Effector memory CD8-positive, alpha-beta T cell (primary cell): ENCODE measurements at places on chromosomes 6 and 20.

GRCh38 chr6:40504274-40504673 is 82.9 kb downstream of the LRFN2 start:
- DNase-seq: no peak

DNA sequence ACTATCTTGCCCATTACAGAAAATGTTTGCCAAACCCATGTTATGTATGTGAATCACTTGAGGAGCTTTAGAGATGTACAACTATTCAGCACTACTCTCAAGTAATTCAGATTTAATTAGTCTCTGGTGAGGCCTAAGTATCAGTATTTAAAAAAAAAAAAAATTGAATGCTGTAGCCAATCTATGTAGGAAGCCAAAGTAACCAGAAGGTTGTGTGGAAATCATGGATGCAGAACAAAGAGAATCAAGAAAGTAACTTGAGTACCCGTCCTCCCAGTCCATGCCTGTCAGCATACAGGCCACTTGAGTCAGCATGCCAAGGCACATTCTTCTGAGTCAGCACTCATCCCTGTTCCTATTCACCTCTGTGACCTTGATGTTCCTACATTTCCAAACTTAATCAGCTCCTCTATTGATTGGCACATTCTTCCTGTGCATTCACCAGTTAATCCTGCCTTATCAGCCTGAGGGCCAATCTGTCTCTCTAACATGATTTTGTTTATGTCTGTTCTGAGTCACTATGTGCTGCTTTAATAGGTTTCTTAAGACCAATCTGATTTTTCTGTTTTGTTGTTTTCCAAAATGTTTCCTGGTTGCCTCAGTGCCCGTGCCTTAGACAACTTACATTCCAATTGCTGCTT is 165.6 kb downstream of the KCNQ5 start:
- DNase-seq: no peak

GRCh38 chr20:33812152-33812849 is 1.2 kb downstream of the CHMP4B start:
- no peak for DNase-seq

- DNase-seq: no peak
These were observed 666 bp downstream of the TPD52L1 start for GRCh38 chr6:125154118-125154760.

DNA sequence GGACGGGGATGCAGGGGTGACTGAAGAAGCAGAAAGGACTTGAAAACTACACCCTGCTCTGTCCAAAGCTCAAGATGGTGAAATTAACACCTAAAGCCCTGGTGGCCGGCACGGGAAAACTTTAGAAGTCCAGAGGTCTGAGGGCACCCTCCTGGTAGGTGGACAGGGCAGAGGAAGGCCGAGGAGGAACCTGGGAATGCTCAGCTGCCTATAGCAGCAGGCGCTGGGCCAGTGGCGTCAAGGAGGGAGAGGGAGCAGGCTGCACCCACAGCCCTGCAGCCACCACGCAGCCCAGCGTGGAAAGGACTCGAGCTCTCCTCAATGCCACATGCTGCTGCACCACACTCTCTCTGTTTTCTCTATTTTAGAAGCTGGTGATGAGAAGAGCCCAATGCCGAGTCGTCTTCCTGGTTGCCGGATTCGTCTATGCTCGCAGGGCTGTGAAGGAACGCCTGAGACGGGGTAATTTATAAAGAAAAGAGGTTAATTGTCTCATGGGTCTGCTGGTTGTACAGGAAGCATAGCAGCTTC is 248.3 kb upstream of the AFDN start:
- DNase-seq: no peak

- no peak for DNase-seq
These were observed 10.6 kb upstream of the SUPT3H start for GRCh38 chr6:45388328-45388727.

- no peak for DNase-seq
These were observed 82.7 kb downstream of the SSR1 start for GRCh38 chr6:7230327-7230691.

DNA sequence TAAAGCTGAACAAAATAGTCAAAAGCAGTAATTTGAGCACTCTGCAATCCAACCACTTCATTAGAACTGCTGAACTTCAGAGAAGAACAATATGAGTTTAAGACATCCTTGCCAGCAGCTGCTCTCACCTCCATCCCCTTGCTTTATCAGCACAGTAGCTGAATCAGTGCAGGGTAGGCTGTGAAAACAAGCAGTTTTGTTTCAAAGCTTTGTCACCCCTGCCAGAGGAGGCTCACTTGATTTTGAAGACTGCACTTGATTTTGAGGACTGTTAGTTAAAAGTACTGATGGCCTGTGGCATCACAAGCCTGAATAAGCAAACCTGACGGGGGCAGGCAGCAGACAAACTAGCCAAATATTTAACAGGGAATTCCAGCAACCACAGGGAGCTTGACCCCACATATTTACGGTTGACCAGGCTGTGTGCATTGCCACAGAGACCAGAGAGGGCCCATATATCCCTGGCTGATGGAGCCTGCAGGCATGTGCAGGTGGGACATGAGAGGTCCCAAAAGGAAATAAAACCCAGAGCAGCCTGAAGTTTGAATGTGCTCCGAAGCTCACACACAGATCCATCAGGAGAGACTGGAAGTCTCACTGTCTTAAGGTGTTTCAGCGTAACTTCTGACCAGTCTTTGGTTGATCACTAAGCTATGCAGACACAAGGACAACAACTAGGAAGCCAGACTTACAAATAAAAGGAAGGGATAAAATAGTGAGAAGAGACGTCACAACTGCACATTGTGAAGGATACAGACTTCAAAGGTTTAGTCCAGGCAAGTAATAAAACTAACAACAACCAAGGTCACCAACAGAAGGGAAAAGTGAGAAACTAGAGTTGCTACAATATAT is 97.4 kb downstream of the PDSS2 start:
- no peak for DNase-seq
